Activated T-cell treated with anti-CD3 and anti-CD28 coated beads for 48 hours (primary cell): ENCODE measurements at places on chromosomes 12 and 14.

DNA sequence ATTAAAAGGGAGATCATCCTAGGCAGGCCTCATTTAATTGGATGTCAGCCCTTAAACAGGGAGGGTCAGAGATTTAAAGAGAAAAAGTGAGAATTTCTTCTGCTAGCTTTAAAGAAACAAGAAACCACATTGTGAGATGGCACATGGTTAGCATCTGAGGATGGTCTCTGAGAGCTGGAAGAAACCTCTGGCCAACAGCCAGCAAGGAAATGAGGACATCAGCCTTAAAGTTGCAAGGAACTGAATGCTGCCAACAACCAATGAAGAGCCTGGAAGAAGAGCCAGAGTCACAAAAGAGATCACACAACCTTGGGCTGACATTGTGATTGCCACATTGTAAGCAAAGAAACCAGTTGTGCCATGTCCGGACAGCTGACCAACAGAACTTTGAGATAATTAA is 17.5 kb upstream of the FAR2 start:
- DNase-seq = no peak

GRCh38 chr14:63046339-63047268 is 1.3 kb upstream of the KCNH5 start:
- no peak for DNase-seq

- no peak for DNase-seq
These were observed 142.5 kb upstream of the C14orf180 start for GRCh38 chr14:104436741-104437701.

GRCh38 chr14:80695869-80696268 is 245.7 kb downstream of the CEP128 start:
- DNase-seq = no peak

GRCh38 chr14:69101331-69101826 is 51.5 kb downstream of the DCAF5 start:
- no peak for DNase-seq

- DNase-seq = no peak
These were observed 8.0 kb upstream of the NT5DC3 start for GRCh38 chr12:103848917-103849491.

DNA sequence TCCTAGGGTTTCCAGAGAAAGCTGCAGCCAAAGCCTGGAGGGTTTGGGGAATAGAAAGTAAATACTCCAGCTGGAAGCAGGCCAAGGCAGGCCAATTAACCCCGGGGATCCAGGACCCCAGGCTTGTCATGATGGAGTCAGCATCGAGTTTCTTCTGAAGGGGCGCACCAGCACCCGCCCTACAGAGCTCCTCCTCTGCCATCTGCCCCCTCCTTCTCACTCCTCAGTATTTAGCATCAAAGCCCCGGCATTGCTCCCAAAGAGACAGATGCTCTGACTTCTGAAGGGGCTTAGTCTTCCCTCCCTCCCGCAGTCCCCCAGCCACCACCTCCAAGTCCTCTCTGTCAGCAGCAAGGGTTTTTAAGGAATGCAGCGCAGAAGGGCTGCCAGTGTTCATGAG is 285.1 kb upstream of the NOS1 start:
- no peak for DNase-seq

GRCh38 chr12:133217219-133217618 is 18.5 kb downstream of the ANHX start:
- no peak for DNase-seq

- no peak for DNase-seq
These were observed 111.7 kb downstream of the TBX5 start for GRCh38 chr12:114294303-114294685.

DNA sequence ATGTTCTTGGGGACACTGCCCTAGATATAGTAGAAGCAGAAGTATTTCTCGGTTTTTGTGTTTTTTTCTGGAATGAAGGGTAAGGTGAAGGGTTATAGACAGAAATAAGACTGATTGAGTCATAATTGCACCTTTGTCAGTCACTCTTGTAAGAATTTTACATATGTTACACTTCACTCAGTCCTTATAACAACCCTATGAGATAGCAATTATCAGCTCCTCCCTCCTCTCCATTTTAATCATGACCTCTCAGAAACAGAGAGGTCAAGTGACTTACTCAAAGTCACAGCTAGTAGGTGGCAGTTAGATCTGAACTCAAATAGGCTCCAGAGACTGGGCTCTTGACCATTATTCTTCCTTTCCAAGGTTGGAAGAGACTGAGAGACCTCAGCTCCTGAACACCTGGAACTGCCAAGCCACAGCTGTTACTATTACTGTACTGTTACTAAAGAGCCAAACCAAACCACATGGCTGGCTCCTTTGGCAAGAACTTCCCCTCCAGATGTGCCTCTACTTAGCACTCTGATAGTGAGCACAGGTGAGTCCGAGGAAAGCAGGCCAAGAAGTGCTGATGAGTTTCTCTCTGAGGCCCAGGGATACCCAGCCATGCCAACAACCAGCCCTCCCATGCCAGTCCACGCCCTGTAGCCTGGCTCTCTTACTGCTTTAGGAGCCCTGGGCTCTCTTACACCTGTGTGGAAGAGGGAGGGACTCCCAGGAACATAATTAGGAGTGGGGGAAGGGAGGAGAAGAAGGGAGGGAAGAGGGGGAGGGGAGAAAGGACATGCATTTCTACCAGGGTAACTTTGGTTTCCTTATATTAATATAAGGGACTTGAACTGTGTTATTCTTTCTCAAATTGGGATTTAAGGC is 121.3 kb downstream of the CRADD start:
- DNase-seq = no peak

DNA sequence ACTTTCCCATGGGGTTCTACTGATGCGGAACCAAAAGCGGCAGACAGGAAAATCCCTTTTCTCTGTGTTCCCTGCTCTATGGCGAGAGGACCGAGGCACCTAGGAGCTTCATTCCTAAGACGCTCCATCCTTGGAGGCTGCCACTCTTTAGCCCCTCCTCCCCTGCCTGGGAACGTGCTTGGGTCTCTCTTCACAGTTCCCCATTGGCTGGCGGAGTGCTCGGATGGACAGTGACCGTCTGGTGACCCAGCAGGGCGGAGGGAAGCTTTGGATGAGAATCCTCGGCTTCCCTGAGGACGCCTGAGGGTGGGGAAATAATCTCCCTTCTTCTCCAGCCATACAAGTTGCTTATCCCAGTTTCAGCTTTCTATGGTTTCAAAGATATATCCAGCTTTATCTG is 37.3 kb downstream of the KCNA5 start:
- no peak for DNase-seq

DNA sequence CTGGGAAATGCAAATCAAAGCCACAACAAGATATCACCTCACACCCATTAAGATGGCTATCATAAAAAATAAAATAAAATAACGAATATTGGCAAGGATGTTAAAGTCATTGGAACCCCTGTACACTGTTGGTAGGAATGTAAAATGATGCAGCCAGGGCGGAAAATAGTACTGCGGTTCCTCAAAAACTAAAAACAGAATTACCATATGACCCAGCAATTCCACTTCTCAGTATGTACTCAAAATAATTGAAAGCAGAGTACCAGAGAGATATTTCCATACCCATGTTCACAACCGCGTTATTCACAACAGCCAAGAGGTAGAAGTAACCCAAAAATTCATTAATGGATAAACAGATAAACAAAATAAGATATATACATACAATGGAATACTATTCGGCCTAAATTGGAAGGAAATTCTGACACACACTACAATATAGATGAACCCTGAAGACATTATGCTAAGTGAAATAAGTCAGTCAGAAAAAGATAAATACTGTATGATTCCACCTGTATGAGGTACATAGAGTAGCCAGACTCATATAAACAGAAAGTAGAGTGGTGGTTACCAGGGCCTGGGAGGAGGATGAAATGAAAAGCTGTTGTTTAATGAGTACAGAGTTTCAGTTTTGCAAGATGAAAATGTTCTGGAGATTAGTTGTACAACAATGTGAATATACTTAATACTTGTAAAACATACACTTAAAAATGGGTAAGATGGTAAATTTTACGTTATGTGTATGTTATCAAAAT is 84.6 kb downstream of the TXNDC16 start:
- no peak for DNase-seq

GRCh38 chr12:31507966-31508365 is 83.0 kb downstream of the DENND5B start:
- no peak for DNase-seq
